ENCODE measurements at places on chromosomes 4 and X. TPM values are rescaled to one million over a fixed set of nuclear protein-coding genes. Genes with fewer than 3 reads are reported as not detected.

NKX3-2 gene
- 0.04 TPM for total RNA-seq

SHROOM2 gene
- 8.6 TPM for total RNA-seq

CHST7 gene
- total RNA-seq, result 9.4 TPM

HS3ST1 gene
- total RNA-seq, result 0.94 TPM

Data from hair follicular keratinocyte (primary cell).